Activated CD4-positive, alpha-beta T cell treated with anti-CD3 and anti-CD28 coated beads, Interleukin-10, Interleukin-2, amounts not matched to agents 100 ng/mL and 50 ng/mL, durations not matched to agents 16 hours and 8 hours (primary cell): ENCODE measurements at places on chromosomes 2 and 18.

DNA sequence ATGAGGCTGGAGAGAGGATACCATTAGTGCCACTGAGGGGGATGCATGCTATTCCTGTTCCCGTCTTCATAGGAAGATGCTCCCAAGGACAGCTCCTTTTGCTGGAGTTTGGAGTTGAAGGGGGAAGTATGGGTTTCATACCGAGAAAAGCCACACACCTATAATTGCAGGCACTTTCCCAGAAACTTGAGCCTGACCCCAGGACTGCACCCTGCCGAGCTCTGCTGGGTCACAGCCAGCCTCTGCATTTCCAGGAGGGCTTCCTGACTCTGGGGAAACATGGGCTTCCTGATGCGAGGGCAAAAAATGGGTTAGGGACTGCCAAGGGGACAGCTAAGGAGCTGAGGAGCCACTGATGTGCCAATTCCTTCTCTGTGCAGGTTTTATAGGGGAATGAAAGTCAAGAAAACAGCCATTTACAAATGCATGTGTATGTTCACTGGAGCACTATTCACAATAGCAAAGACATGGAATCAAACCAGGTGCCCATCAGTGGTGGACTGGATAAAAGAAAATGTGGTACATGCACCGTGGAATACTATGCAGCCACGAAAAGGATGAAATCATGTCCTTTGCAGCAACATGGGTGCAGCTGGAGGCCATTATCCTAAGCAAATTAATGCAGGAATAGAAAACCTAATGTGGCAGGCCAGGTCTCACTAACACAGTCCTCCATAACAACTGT is 104.5 kb downstream of the ACAA2 start:
- DNase-seq: no peak

DNA sequence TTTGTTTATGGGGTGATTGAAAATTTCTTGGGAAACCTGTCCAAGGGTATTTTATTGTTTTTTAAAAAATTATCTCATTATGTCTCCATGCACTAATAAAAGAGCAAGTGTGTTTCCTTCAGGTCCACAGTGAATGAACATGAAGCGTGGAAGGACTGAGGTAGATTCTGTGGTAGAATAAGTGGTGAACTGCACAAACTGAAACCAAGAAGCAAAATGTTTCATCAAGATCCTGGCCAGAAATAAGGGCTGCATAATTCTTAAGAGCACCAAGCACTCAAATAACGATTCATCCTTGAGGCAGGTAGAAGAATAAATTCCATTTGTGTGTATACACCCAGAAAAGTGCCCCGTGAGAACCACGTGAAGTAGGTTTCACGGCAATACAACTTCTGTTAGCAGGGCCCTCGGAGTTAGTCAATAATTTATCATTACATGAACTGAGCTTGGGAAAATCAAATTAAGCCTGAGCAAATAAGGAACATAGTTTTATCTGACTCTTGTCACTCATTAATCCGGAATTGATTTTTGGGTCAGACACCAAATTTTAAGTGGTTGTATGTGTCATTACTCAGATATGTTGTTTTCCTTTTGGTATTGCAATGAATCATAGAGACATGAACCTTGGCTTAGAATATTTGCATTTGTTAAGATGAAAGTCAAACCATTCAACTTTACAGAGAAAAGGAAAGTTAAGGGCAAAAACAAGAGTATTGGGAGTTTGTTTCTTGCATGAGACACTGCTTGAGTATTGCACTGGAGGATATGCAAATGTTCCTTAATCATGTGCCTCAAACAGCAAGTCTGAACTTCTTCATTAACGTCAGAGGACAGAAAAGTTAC is 472.6 kb upstream of the NETO1 start:
- no peak for DNase-seq

DNA sequence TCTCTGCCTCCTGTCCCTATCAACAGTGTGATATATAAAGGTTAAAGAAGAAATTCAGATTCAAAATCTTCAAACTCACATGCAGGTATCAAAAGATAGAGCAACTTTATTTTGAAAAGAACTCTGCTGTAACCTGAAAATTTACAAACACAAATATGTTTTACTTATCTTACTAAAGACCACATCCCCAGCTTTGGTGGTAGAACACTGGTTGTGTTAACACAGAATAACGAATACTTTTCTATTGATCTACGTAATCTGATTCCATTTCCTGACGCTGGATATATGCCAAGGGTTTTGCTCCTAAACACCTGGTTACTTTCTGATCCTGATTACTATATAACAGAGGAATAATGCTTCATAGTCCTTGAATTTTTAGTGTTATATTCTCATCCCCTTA is 23.1 kb upstream of the SLC39A10 start:
- DNase-seq: no peak

GRCh38 chr18:78971511-78972245 is 7.9 kb upstream of the SALL3 start:
- no peak for DNase-seq

DNA sequence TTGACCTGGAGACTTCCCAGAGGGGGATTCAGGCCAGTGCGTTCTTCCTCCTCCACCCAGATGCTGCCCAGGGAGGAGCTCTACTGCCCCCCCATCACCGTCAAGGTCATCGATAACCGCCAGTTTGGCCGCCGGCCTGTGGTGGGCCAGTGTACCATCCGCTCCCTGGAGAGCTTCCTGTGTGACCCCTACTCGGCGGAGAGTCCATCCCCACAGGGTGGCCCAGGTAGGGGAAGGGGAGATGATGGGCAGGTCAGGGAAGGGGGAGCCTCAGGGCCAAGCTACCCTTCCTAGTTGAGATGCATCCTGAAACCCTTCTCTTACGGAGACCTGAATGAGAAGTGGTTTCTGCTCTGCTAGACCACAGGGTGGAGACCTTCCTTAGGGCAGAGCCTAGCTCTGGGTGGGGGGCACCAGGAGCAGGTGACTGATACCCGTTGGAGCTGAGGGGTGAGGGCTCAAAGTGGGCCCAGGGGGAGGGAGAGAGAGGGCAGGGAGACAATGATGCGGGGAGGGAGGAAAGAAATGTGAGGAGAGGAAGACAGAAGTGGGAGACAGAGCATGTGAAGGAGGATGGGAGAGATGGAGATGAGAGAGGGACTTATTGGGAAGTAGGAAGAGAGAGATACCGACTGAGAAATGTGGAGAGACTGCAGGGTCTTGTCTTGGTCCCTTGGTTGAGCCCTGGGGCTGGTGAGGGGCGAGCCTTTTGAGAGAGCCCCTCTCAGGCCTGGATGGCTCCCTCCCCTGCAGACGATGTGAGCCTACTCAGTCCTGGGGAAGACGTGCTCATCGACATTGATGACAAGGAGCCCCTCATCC is 159.4 kb downstream of the DYSF start:
- DNase-seq: no peak

- no peak for DNase-seq
Observed at GRCh38 chr18:13441736-13442135, 223.2 kb downstream of the LDLRAD4 start.

GRCh38 chr2:219852626-219853025 is 225.2 kb downstream of the SLC4A3 start:
- DNase-seq: no peak
